ENCODE measurements at places on chromosomes 3 and 15.

GRCh38 chr3:27324686-27325085, 44.5 kb downstream of the NEK10 start:
- peak; percentile 53 for DNase-seq

DNA sequence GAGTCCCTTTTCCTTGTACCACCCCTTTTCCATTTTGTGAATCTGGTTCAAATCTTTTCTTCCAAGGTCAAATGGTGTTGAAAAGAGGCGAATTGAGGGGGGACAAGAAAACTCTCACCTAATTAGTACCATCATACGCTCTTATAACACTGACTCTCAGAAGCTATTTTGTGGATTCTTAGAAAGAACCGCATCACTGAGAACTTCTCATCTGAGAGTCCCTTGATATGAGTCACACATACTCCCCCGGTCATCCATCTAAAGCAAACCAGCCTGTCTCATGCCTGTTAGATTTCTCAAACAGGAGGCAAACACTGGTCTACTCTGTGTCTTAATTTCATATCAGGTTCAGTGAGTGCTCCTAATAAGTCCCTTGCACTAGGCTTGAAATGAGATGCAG, 76.5 kb upstream of the SPRED1 start:
- DNase-seq: peak; percentile 66

GRCh38 chr3:10224794-10225665, 23.2 kb upstream of the TATDN2 start:
- DNase-seq: peak; percentile 83

DNA sequence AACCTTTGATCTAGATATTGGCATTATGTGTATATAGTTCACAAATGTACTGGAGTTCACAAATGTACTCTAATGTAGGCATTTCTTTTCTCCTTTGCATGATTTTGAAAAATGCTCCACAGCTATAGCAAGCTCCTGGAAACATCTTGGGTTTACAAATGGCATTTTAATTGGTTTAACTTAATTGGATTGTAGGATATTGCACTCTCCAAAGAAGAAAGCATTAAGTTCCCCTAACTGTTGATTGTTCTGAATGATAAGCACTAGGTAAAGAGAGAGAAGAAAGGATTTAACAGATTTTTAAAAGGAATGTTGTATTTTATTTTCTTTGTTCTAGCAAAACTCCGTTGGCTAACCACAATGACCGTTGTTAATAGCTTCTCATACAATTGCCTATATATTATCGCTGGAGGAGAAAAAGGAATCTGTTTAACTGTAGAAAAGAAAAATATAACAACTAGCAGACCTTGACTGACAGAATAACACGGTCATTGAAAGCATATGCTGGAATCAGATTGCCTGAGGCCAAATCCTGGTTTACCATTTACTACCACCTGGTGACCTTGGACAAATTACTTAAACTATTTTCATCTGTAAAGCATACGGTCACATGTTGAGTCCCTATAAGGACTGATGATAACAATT, 170.8 kb downstream of the PEX5L start:
- DNase-seq: no peak

DNA sequence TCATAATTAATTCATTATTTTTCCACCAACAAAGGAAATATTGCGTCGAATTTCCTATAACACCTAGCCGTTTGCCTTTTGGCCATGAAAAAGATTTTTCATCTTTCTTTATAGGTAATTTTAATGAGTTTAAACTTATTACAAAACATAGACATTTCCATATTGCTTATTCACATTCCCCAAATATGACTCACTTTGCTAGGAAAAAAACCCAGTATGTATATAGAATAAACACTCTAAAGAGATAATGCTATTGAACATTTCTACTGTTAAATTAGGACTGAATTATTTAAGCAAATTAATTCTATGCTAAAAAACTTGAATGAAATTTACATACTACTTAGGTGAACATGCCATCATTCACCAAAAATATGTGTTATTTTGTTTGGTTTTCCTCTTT, 16.2 kb downstream of the ZPLD1 start:
- DNase-seq: no peak

DNA sequence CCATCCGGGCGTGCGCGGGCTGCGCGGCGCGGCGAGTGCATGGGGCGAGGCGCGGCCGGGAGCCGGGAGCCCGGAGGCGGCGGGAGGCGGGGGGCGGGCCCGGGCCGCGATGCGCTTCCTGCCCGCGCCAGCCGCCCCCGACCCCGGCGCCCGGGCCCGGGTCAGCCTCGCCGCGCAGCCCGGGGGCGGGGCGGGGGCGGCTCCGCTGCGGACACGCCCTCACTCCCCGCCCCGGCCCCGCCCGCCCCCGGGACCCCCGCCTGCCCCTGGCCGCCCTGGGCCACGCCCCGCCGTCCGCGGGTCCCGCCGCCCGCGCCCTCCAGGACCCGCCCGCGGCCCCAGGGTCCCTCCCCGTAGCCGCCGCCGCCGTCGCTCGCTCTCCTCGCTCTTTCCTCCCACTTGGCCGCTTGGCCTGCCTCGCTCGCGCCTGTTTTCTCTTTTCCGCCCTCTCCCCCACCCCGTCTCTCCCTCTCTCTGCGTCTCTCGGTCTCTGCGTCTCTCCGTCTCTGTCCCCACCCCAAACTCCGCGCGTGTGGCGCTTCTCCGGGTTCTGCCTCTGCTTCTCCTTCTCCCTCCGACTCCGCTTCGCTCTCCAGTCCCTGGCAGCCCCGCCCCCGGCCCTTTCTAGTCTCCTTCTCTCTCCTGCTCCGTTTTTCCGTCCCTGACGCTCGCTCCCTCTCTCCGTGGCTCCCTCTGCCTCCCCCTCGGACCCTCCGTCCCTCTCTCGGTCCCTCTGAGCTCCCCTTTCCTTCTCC, at the start of gene PLXND1:
TSS of gene PLXND1 (minus strand) at position 41 of the 755 bp plus-strand sequence. CDS start at position 4, 37 bp downstream.
- DNase-seq: peak; percentile 86

GRCh38 chr3:181952221-181952620, 240.5 kb downstream of the SOX2 start:
- no peak for DNase-seq

DNA sequence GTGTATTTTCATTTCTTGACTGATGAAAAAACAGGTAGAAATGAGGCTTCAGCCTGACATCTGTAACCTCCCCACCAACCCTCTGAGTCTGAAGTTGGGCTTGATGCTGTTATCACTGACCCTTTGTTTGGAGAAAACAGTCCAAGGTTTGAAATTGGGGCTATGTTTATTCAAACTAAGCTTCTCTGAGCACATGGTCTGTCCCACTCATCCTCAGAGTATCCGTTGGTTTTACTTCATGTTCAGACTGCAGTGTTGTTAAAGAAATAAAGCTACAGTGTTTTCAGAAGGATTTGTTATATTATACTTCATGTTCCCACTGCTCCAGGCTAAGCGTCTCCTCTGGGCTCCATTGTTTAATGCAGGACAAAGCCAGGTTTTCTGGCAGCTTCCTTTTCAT, 6.0 kb downstream of the MAPKBP1 start:
- no peak for DNase-seq

DNA sequence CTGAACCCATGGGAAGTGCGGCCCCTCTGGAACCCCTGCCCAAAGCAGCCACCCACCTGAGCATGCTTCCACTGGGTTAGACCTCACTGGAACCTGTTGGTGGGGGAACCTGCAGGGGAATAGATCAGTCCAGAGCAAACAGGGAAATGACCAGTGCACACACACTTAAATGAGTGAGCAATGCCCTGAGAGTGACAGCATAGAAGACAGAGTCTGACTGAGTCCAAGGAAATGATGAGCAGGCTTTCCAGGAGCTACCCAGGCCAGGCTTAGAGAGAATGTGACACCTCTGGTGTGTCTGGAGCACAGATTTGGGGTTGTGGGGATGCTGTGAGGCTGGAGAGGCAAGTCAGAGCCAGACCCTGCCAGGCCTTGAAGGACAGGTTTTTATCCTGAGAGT, 28.5 kb downstream of the PLA1A start:
- DNase-seq: no peak

- no peak for DNase-seq
Observed at GRCh38 chr3:196166741-196167140, 44.5 kb downstream of the ZDHHC19 start.

- peak; percentile 49 for DNase-seq
Observed at GRCh38 chr3:38084334-38085310, 45.6 kb downstream of the DLEC1 start.
